ENCODE measurements at places on chromosomes 5 and 9.

DNA sequence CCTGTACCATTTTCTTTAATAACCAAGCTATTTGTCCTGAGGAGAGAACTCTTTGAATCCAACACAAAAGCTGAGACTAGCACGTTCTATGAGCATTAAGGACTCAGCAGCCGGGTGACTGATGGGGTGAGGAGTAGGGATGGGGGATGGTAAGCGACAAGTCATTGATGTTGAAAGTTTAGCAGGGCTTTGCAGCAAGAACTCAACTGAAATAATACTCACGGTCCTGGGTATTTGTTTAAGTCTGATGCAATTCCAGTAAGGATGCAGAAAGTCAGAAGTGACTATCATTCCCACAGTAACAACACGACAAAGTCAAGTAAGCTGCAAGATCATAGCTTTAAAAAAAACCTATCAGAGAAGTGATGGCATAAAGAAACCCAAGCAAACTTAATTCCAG is 131.1 kb downstream of the ACTL7B start:
- no peak overlapping the region for H3K4me3 ChIP-seq
- no peaks in the 10 kb centered on the region for H3K4me1 ChIP-seq
- no peaks in the 10 kb centered on the region for H3K27me3 ChIP-seq
- DNase-seq, result no peak
- no peak overlapping the region for H3K27ac ChIP-seq

DNA sequence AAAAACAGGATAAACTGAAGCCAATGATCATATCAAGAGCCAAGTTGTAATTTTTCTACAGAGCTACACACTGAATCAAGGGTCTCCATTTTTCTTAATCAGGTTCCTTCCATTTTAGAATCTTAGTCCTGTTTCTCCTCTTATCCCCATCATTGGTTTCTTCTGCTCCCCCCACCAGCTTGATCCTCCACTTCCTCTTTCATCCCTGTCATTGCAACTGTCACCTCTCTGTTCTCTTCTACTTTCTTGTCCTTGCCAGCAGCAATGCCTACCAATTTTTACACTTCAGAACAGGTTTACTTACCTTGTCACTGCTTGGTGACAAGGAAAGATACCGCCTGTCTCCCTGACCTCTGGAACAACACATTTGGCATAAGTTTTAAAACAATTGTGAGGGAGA is 97.3 kb downstream of the CFAP90 start:
- no peak overlapping the region for H3K27ac ChIP-seq
- H3K36me3 ChIP-seq, result no peaks in the 10 kb centered on the region
- no peak for DNase-seq
- no peak overlapping the region for H3K4me3 ChIP-seq

DNA sequence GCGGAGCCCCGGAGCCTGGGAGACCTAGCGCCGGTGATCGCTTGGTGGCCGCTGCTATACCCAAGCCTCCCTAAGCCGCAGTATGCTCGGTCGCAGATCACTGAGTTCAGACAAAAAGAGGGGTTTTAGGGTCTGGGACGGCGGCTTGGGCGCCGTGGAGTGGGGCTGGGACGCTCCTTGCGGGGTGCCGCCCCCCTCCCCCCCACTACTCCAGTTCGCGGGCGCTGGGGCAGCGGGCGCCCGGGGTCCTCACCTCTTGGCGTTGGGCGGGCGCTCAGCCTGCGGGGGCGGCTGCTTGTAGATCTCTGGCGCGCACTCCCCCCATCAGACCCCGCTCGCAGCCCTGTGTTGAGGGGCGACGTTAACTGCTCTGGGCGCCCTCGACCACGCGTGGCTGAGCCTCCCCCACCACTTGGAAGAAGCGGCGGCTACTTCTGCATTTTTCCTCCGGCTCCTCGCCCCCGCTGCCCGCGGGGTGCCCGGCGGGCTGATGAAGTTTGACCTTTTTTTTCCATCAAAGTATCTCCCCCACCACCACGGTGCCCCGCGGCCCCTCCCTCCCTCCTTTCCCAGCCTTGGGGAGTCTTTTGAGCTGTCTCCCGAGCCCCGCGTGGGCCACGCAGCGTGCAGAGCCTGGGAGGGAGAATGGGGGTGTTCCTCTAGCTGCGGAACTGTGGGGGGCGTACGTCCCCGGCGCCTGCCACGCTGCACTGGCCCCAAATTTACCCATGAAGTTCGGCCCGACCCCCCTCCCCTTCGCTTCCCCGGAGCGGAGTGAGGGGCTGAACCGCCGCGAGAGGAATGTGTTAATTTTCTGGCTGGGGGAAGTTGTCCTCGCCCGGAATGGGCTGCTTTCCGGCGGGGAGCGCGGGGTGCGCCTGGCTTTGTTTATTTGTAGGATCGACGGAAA is 1.2 kb downstream of the CXXC5 start:
- no peaks in the 10 kb centered on the region for H3K36me3 ChIP-seq
- peaks cover 58% of the 10 kb centered on the region for H3K4me1 ChIP-seq
- H3K27ac ChIP-seq, result peak overlapping the region; percentile 91
- H3K4me3 ChIP-seq, result peak overlapping the region; percentile 91
- H3K27me3 ChIP-seq, result peaks cover 7% of the 10 kb centered on the region
- no peak for DNase-seq

DNA sequence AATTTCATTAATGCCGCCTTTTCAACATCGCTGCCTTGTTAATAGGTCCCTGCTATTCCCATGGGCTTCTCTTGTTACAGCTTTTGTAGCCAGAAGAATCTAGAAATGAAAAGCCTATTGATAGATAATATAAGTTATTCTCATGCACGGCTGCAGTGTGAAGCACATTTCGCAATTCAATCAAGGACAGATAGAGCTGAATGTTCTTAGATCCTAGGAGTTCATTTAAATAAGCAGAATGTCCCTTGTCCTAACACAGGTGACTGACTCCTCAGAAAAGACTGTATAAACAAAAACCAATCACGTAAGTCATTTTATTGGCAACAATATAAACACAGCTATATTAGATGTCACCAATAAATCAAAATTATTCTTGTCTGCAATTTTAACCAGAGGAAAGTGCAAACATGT is 9.4 kb downstream of the GLIS3 start:
- no peak overlapping the region for H3K4me3 ChIP-seq
- DNase-seq, result no peak
- H3K27ac ChIP-seq, result no peak overlapping the region

GRCh38 chr9:14692470-14693250 is 572 bp downstream of the ZDHHC21 start:
- H3K36me3 ChIP-seq, result no peaks in the 10 kb centered on the region
- no peaks in the 10 kb centered on the region for H3K27me3 ChIP-seq
- peaks cover 29% of the 10 kb centered on the region for H3K4me1 ChIP-seq

DNA sequence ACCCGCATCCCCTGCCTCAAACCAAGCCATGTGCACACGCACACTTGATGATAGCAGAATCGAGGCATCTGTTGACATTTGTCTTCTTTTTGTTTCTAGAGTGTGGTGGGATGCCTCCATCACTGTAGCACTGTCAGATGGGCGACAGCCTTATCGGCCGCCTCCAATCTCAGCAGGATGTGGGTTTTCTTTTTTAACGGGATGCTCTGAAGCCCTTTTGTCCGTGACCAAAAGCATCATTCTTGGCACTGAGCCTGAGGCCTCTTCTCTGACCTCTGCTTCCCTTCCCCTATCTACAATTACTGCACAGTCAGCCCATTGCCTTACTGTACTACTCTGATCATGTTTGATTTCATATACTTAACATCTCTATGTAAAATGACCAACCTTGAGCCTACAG is 78.3 kb downstream of the LMNB1 start:
- H3K27ac ChIP-seq, result no peak overlapping the region
- no peaks in the 10 kb centered on the region for H3K36me3 ChIP-seq
- DNase-seq, result no peak
- H3K4me3 ChIP-seq, result no peak overlapping the region
- H3K4me1 ChIP-seq, result no peaks in the 10 kb centered on the region

DNA sequence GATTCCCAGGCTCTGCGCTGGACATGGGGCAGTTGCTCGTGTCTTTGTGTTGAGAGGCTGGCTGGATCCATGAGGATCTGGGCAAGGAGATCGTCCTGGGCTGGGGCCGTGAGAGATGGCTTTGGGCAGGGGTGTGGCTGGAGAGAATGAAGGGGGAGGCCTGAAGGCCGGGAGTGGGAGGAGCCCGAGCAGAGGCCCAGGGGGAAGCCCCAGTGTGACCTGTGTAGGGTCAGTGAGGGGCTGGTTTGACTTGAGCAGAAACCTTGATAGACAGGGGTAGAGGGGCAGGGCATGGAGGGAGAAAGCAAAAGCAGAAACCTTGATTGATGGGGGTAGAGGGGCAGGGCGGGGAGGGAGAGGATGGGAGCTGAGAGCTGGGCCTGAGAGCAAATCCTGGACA is 54.4 kb upstream of the ASS1 start:
- DNase-seq, result no peak
- no peak overlapping the region for H3K27ac ChIP-seq
- H3K4me3 ChIP-seq, result no peak overlapping the region

GRCh38 chr5:106386287-106386686 is 1284.5 kb downstream of the EFNA5 start:
- H3K36me3 ChIP-seq, result no peaks in the 10 kb centered on the region
- H3K27me3 ChIP-seq, result no peaks in the 10 kb centered on the region
- H3K4me1 ChIP-seq, result no peaks in the 10 kb centered on the region
- H3K27ac ChIP-seq, result no peak overlapping the region
- no peak for DNase-seq

- H3K27me3 ChIP-seq, result no peaks in the 10 kb centered on the region
- H3K27ac ChIP-seq, result no peak overlapping the region
- no peak for DNase-seq
- no peak overlapping the region for H3K4me3 ChIP-seq
- no peaks in the 10 kb centered on the region for H3K4me1 ChIP-seq
- H3K36me3 ChIP-seq, result no peaks in the 10 kb centered on the region
These were observed 116.3 kb downstream of the CNTLN start for GRCh38 chr9:17251100-17251499.

- no peak for DNase-seq
- peaks cover 20% of the 10 kb centered on the region for H3K4me1 ChIP-seq
- no peaks in the 10 kb centered on the region for H3K36me3 ChIP-seq
- no peaks in the 10 kb centered on the region for H3K27me3 ChIP-seq
These were observed 38.9 kb downstream of the ZNF608 start for GRCh38 chr5:124707520-124707919.

- peaks cover 29% of the 10 kb centered on the region for H3K36me3 ChIP-seq
- H3K4me1 ChIP-seq, result peaks cover 34% of the 10 kb centered on the region
- H3K27me3 ChIP-seq, result no peaks in the 10 kb centered on the region
- H3K27ac ChIP-seq, result no peak overlapping the region
These were observed 37.8 kb downstream of the SLC46A2 start for GRCh38 chr9:112852741-112853504.

- H3K4me3 ChIP-seq, result no peak overlapping the region
- no peaks in the 10 kb centered on the region for H3K36me3 ChIP-seq
- H3K27ac ChIP-seq, result no peak overlapping the region
- H3K27me3 ChIP-seq, result no peaks in the 10 kb centered on the region
- no peak for DNase-seq
- H3K4me1 ChIP-seq, result no peaks in the 10 kb centered on the region
These were observed 232.2 kb upstream of the SEMA6A start for GRCh38 chr5:116806836-116807235.

DNA sequence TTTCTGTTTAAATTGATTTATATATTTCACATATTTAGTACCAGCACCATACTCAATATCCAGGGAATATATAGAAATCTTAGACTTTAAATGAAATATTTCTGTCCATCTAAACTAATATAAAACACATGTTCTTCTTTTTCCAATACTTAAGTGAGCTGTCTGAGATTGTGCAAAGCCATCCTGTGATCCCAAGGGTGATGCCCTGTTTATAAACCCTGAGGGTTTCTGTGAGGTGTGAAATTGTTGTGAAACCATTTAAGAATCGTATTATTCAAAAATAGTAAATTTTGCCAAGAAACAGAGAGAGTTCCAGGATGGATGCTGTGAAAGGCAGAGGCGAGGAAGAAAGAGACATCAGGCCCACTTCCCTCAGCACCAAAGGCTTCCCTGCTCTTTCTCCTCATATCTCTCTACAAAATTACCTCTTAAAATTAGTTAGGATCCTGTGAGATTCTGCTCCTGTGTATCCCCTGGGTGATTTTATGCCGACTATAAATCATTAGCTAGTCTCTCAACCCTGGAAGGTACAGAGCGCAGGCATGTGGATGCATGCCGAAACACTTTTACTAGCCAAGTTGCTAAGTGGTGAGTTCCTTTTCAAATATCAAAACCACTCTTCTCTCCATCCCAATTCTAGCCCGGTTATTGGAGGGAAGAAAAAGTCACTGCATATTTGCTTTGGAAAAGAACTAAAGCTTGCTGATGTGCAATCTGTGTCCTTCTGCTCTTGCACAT is 183.0 kb downstream of the GLIS3 start:
- no peak overlapping the region for H3K4me3 ChIP-seq
- no peak for DNase-seq
- H3K36me3 ChIP-seq, result no peaks in the 10 kb centered on the region
- H3K27ac ChIP-seq, result peak overlapping the region; percentile 28
- H3K4me1 ChIP-seq, result peaks cover 10% of the 10 kb centered on the region

GRCh38 chr5:143052967-143053682 is 282.9 kb downstream of the ARHGAP26 start:
- no peak overlapping the region for H3K27ac ChIP-seq
- peaks cover 20% of the 10 kb centered on the region for H3K4me1 ChIP-seq
- no peak overlapping the region for H3K4me3 ChIP-seq
- no peaks in the 10 kb centered on the region for H3K27me3 ChIP-seq

GRCh38 chr5:132661231-132662003 is 3.4 kb downstream of the IL13 start:
- H3K27me3 ChIP-seq, result peaks cover 6% of the 10 kb centered on the region
- peaks cover 3% of the 10 kb centered on the region for H3K4me1 ChIP-seq
- no peaks in the 10 kb centered on the region for H3K36me3 ChIP-seq
- no peak overlapping the region for H3K27ac ChIP-seq
- no peak overlapping the region for H3K4me3 ChIP-seq

DNA sequence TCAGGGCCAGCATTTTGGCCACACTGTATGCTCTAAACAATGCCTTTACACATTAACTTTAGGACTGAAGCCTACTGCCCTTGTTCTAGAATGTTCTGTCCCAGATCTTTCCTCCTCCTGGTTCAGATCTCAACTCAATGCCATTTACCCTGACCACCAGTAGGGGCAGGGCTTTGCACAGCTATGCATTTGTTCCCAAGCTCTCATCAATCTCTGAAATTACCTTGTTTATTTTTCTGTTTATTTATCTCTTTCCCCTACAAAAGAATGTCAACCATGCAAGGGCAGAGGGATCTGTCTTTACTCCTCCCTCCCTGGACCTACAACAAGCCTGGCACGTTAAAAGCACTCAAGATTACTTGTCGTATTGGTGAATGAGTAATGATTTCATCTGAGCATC is 612.9 kb downstream of the BNC2 start:
- H3K27me3 ChIP-seq, result no peaks in the 10 kb centered on the region
- H3K4me3 ChIP-seq, result no peak overlapping the region
- no peak overlapping the region for H3K27ac ChIP-seq
- DNase-seq, result no peak
- H3K36me3 ChIP-seq, result no peaks in the 10 kb centered on the region

- H3K27ac ChIP-seq, result no peak overlapping the region
- no peak for DNase-seq
- no peak overlapping the region for H3K4me3 ChIP-seq
These were observed 84.3 kb upstream of the SMC2 start for GRCh38 chr9:104009826-104010225.

- no peaks in the 10 kb centered on the region for H3K27me3 ChIP-seq
- DNase-seq, result no peak
- no peaks in the 10 kb centered on the region for H3K36me3 ChIP-seq
- H3K4me1 ChIP-seq, result peaks cover 8% of the 10 kb centered on the region
- H3K27ac ChIP-seq, result peak overlapping the region; percentile 93
These were observed 19.7 kb downstream of the ANXA2R start for GRCh38 chr5:43020399-43020746.
